ENCODE measurements at places on chromosomes 6 and 20.

GRCh38 chr6:90204327-90205056, 92.2 kb downstream of the BACH2 start:
- no peak for DNase-seq

DNA sequence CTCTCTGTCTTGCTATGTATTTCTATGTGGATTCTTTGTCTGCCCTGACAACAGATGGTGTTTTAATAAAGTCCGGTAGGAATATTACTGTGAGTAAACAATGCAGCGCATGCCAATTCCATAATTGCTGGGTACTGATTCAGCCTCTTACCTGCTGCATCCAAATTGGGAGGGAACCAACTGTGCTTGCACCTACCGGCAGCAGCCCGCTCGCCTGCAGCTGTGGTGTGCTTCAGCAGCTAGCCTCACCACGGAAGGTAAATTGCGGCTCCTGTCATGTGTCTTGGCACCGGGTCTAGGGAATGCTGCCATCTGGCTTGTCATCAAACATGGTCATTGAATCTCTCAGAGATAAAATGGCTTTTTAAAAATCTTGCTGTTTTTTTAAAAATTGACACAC, 704.8 kb upstream of the SLC35B3 start:
- no peak for DNase-seq

DNA sequence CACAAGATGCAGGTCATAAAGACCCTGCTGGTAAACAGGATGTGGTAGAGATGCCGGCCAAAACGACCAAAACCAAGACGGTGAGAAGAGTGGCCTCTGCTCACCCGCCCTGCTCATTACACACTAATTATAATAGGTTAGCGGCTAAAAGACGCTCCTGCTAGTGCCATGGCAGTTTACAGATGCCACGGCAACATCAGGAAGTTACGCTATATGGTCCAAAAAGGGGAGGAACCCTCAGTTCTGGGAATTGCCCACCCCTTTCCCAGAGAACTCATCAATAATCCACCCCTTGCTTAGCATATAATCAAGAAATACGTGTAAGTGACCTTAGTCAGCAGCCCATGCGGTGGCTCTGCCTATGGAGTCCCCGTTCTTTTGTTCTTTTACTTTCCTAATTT, 17.6 kb downstream of the BHLHE23 start:
- no peak for DNase-seq

- no peak for DNase-seq
These were observed 24.9 kb upstream of the PI16 start for GRCh38 chr6:36929607-36930006.

DNA sequence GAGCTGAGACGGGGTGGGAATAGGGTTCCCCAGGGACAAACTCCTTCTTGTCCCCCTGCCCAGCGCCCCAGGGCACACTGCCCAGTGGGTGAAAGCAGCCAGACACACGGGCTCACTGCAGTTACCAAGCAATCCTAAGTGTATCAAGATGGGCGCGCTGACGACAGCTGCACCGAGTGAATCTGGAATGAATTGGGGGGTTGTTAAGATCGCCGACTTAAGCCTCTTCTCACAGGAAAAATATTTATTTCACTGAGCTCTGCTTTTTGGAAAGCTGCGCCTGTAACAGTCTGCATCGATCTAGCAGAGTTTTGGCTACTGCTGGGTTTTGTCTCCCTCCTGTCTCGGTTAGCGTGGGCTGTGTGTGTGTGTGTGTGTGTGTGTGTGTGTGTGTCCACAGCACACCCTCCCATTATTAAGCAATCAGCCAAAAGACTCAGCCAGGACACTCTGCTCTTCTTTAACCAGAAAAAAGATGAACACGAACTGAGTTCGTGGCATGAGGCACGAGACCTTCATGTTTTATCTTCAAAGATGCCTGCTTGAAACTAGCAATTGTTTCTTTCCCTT, 35.9 kb downstream of the RIPOR3 start:
- DNase-seq: no peak

DNA sequence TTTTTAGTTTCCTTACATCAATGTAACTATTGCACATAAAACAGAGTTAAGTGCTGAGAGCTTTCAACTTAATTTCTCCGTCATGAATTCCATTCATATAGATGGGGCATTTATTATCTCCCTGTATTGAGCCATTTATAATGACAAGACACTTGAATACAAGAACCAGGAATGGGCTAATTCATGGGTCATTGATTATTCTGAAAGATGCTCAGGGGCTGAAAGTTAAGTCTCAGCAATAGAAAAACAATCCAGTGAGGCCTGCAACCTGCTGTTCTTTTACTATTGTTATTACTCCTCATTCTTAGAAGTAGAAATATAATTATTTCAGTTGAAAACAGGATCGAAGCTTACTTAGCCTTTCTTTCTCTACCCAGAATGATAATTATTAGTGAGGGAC, 307.7 kb downstream of the MMUT start:
- DNase-seq: no peak

DNA sequence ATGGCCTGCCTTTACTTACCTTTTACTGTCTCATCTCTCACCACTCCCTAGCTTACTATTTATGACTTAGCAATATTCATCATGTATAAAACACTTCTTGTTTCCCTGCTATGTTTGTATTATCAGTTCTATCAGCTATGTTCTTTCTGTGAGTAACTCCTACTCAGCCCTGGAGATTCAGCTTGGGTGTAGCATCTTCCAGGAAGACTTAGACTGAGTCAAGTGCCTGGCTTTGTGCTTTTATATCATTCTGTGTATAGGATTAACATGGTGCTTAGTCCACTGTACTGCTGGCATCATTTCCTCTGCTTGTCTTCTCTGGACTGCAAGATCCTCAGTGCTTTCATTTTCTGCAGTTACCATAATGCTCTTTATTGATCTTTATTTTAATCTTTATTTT, 257.8 kb downstream of the BTBD3 start:
- no peak for DNase-seq

- no peak for DNase-seq
These were observed 19.8 kb downstream of the XKR7 start for GRCh38 chr20:31987744-31988143.

DNA sequence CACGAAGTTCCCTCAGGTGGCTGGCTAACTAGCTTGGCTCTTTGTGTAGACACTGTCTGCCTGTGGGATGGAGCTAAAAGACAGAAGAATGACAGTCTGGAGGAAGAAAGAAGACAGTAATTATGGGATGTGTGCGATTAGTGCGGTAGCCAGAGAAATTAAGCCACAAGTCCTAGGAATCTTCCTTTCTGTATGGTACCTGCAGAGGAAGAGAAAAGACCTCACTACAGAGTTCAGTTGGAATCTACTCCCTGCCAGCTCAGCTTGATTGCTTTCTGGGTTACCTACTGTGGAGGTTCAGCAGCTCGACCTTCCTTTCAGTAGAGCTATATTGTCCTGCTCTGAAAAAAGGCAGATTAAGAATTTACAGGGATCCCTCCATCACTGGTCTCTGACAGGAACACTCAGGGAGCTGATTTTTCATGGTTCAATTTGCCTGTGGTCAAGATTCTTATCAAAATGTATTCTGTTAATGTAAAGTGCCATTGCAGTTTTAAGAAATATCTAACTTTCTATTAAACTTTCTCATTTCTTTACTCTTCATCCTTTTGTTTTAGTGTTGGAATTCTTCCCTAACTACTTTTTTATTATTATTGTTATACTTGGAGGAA, 187.2 kb downstream of the CENPW start:
- DNase-seq: no peak

DNA sequence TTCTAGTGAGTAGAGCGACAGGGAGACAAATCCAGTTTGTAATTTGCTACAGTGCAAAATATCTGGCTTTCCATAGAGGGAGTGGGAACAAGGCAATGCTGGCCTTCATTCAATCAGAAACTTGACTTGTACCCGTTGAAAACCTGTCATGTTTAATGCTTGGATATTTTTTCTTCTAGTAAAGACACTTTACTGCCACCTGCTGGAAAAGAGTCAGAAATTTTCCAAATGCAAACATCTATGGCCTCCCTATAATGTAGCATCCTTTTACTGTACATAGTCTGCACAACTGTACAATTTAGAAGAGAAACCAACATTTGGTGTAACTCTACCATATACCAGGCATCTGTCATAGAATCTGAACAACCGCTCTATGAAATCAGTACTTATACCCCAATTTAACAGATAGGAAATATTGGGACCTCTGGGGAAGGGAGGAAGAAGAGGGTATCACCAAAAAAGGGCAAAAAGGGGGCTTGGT, 16.7 kb upstream of the TBC1D20 start:
- no peak for DNase-seq

- DNase-seq: no peak
These were observed 316.1 kb downstream of the TAF4 start for GRCh38 chr20:61749406-61750075.

All from nucleus accumbens (tissue), 56 donors.